ENCODE measurements at places on chromosomes 7 and 10.

DNA sequence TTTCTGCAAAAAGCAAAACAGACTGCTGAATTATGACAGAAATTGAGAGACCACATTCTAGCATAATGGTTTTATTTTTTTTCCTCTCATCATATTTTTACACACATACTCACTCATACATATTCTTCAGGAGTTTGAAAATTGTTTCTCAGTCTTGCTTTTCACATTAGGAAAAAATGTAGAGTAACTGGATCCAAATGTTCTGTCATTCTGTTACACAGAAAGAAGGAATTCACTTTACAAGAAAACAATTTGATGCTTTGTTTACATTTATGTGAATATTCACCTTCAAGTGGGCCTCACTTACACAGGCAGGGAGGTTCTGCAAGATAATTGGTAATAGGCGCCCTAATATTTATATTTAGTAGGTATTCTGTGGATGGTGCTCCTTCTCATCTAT, 82.0 kb downstream of the ARL4A start:
- no peak for DNase-seq

DNA sequence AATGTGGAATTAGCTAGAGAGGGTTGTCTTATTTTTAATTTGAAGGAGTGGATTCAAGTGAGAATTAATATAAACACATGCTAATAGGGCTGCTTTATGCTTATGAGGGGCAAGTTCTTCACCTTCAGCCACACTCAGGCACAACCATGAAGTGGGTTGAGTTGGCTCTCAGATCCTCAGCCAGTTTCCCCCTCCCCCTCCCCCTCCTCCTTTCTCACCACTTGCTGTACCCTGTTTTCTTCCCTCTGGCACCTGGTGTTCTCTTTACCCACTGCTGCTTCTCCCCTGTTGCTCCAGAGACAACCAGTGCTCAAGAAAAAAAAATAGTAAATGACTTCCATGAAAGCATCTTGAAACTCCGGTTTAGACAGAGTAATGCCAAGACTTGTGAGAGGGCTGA, 1083.3 kb downstream of the CNTNAP2 start:
- no peak for DNase-seq

DNA sequence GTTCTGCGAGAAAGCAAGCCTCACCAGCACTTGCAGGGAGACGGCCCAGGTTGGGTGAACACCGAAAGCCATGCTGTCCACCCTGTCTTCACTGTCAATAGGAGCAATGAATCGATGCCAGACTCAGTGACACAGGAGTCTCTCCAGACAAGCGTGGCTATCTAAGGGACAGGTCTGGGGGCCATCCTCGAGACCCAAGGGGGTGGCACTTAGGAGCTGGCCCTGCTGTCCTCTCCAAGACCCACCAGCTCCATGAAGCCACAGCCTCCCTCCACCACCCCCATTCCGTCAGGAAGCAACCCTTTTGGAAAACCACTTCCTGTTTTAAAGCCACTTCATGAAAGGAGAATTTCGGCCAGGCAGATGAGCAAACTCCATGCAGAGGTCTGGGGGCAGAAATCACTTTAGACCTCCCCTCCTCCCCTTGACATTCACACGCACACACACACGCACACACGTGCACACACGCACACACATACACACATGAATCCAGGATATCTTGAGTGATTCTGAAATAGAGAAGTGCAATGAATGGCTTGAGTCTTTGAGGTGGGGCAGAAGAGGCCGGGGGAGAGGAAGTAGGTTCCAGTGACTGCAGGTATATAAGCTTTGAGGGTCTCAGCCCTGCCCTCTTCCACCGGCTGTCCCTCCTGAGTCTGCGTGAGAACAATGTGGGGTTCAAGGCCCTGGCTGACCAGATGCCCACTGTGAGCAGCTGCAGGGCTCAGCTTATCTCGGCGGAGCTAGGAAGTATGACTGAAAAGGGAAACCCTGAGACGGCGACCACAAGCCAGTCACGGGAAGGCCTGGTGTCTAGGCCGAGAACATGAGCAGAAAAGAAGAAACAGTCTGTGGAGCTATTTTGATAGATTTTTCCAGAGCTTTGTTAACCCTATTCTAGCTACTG, 25.0 kb downstream of the RGS10 start:
- DNase-seq, result peak; percentile 74

DNA sequence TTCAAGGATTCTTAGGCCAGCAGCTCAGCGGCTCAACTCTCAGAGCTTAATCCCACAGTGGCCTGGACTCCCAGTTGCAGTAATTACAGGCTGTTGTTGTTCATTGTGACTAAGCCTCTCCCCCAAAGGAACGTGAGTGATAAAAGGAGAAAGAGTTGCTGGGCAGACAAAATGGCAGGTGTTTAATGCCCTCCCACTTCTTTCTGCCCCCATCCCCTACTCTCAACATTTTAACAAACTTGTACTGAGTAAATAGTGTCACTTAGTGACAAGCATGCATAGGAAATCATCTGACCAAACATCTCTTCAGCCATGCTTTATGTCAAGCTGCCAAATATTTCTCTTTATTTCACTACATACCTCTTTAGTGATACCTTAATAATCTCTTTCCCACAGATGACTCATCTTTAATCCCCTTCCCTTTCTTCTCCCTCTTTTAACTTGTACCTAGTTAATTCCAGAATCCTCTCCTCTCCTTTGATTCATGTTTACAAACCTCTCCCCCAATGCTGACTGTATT, 12.4 kb upstream of the MTERF1 start:
- no peak for DNase-seq

- DNase-seq, result no peak
Observed at GRCh38 chr10:54576541-54576940, 224.5 kb downstream of the PCDH15 start.

DNA sequence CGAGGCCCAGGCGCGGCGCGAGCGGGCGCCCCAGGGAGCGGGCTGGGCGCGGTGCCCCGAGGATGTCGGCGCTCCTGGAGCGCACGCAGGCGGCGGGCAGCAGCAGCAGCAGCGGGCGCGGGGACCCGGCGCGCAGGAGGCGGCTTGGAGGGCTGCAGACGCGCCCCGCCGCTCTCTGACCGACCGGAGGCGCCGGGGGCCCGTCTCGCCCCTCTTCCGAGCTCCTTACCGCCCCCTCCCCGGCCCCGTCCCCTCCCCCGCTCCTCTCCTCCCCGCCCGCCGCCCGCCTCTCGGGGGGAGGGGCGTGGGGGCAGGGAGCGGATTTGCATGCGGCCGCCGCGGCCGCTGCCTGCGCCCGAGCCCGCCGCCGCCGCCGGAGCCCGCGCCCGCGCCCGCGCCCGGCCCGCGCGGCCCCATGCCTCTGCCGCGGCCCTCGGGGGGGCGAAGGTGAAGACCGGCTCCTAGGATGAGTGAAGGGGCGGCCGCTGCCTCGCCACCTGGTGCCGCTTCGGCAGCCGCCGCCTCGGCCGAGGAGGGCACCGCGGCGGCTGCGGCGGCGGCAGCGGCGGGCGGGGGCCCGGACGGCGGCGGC, at the start of gene NRG3:
Gene NRG3, plus strand, starts transcription at position 320 of the 592 bp plus-strand sequence.
- no peak for DNase-seq

DNA sequence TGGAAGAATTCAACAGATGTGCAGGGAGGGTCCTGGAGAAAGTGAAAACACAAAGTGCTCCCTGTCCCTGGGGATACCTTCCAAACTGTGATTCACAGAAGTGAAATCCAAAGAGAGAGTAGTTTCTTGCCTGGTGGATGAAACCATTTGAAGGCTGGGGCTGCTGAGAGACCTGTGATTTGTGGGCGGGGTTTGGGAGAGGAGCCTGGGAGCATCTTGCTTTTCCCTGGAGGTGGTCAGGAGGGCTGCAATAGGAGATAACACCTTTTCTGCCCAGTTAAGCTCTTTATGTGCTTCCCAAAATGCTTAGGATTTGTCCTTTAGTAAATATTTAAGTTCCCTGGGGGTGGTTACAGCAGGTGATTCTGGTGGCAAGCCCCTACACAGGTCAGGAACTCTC, 105.3 kb upstream of the TPK1 start:
- no peak for DNase-seq

- DNase-seq, result no peak
Observed at GRCh38 chr7:108838198-108838597, 268.5 kb downstream of the DNAJB9 start.

DNA sequence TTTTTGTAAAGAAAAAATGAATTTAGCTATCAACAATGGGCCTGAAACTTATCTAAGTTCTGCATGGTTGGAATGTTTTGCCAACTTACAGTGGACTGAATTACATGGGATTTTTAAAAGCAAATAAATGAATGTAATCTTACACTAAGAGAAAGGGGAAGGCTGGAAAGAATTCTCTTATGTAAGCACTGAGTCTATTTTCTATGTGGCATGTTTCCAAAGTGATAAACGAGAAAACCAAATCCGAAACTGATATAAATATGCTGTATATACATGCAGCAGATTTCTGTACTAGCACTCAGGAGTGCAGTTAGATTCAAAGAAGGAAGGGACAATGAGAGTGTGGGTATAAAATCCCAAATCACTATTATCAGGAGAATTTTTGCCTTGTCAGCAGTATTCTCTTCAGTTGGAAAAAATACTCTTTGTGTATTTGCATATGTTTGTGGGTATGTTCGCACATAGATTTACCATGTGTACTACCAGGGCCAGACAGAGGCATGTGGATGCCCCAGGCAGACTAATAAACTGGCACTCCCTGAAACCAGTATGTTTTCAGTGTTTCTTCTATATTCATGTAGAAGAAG, 334.3 kb upstream of the SEMA3D start:
- no peak for DNase-seq

DNA sequence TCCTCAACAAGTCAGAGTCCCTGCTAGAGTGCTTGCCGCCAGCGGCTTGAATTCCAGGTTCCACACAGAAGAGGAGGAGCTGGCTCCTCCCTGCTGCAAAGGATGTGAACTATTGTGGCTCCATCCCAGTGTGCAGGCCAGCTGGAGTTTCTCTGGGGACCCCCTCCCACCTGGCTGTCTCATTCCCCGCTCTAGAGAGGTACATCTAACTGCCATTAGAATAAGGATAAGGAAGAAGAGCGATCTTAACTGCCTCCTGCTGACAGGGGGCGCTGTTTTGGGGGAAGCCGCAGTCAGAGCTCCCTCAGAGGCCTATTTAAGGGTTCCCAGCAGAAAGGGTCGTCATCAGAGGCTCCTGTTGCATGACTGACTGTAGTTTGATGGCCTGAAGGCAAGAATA, 40.8 kb upstream of the HECW1 start:
- DNase-seq, result peak; percentile 33

DNA sequence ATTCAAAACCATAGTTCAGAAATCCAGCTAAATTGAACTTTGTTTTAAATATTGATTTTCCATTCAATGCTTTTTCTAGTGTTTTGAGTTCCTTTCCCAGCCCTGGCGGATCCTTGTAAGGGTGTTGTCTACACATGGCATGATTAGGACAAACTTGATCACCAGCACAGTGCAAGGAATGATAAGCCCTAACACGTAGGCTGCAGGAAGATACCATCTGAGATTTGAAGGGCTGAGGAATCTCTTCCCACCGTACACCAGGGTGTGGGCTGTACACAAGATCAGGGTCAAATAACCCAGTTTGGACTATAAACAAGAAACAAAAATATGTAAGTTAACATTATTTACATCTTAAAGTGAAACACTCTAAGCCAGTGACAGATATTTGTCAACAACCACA, 27.4 kb downstream of the STEAP4 start:
- no peak for DNase-seq

GRCh38 chr7:120207037-120207436, 65.9 kb upstream of the KCND2 start:
- DNase-seq, result no peak

- no peak for DNase-seq
Observed at GRCh38 chr7:70622936-70623335, 509.0 kb upstream of the GALNT17 start.

DNA sequence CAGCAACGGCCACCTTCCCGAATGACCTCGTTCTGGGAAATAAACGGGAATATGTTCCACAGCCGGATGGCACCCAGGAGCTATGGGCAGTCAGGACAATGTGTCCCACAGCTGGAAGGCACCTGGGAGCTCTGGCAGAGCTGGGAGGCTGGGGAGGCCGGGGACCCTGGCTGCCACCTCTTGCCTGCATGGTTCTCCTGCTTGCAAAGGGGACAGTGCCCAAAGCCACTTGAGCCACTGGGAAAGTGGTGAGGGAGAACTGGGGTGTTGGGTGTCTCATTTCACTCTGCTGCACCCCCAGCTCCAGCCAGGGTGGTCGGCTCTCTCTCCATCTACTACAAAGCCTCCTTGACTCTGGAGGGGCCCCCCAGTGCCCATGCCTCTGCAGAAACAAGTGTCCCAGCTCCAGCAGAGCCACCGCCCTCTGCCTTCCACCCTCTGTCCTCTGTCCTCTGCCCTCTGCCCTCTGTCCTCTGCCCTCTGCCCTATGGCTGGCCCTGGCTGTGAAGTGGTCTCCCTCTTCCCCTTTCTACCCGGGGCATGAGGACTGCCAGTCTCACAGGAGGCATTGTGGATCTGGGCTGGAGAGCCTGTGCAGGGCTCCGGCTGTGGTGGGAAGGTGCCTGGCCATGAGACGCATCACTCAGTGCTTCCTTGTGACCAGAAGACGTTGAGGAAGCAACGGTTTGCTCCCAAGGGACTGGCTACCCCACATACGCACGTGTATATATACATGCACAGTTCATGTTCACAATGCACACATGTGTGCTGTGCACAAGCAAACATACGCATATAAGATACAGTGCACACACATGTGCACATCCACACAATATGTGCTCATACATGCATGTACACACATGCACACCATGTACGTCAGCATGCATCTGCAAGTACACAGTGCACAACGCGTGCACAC, 21.5 kb upstream of the INPP5A start:
- no peak for DNase-seq

GRCh38 chr10:70130878-70131559, 1.6 kb downstream of the AIFM2 start:
- DNase-seq, result no peak

GRCh38 chr10:123402656-123403055, 248.5 kb downstream of the BUB3 start:
- no peak for DNase-seq

GRCh38 chr7:89104748-89105685, 309.5 kb upstream of the TEX47 start:
- DNase-seq, result no peak

DNA sequence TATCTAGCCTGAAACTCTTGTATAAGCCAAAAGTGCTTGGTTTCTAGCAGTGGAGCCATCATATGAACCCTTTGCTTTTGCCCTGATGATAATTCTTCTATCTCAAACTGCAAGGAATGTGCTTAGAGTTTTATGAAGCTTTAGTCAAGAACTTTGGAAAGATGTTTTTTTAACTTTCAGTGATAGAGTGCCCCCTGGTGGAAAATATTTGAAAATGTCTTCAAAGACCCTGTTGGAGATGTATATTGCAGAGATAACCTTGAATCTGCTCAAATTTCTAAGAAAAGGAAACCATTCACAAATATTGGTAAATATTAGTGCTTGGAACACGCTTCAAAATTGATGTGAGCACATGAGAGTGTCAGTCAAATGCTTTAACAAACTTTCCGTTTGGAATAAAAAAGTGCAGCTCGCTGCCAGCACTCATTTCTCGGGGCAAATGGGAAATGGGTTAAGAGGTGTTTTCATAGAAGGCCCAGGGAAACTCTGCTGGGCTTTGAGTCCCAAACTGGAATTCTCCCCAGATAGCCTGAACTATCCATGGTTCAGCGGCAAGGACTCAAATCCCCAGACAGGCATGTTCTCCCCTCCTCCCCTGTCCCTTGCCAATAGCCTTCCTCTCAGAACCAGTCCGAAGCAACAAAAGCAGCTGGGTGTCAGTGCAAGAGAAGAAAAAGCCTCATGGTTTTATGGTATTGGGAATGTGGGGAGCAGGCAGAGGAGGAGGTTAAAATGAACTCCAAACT, 129.3 kb downstream of the MYOF start:
- DNase-seq, result no peak

GRCh38 chr10:98485959-98486358, 39.2 kb upstream of the HPS1 start:
- no peak for DNase-seq

Data from activated naive CD4-positive, alpha-beta T cell treated with anti-CD3 and anti-CD28 coated beads, Interleukin-2, amount 50 U/mL, for 72 hours (primary cell).